ENCODE measurements at places on chromosomes 12 and 14. TPM values are rescaled to one million over a fixed set of nuclear protein-coding genes. Genes with fewer than 3 reads are reported as not detected.
A peak's percentile ranks its signal among the peaks of the same experiment; 100 is the strongest.

PDZRN4 gene
- total RNA-seq: not detected

GRCh38 chr14:30966415-30967363 lies 58.8 kb upstream of the AP4S1 start:
- H3K27ac ChIP-seq: no peak overlapping the region
- no peak for DNase-seq
- H3K27me3 ChIP-seq: no peaks in the 10 kb centered on the region
- H3K36me3 ChIP-seq: no peaks in the 10 kb centered on the region

DNA sequence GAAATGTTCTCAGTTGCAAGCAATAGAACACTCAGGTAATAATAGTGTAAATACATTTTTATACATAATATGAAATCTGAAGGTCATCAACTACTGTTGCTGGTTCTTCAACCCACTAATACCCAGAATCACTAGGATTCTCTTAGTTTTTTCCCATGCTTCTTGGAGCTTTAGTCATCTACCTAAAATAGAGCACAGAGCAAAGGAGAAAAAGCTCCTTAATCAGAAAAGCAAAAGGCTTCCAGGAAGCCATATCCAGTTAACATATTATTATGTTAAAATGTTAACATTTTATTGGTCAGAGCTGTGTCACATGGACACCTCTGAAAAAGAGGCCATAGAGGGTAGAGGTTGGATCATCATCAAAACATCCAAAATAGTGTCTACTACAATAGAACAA lies 57.0 kb downstream of the CCER1 start:
- H3K27me3 ChIP-seq: no peaks in the 10 kb centered on the region
- H3K27ac ChIP-seq: no peak overlapping the region
- no peak overlapping the region for H3K4me3 ChIP-seq
- H3K4me1 ChIP-seq: no peaks in the 10 kb centered on the region
- no peak for DNase-seq

DNA sequence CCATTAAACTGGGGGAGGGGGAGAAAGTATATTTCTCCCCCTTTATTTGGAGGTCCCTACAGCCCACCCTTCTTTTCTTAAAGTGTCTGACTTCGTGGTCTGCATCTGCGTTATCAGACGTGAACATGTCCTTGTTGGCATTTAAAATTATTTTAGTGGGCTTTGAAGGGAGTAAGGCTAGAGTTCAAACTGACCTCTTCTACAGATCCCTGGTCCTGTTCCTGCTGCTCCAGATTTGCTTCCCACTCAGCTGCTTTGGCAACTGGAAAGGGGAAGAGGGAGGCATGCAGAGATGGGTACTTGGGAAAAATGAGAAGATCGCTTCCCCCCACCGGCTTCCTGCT lies 611 bp upstream of the SIX6 start:
- no peaks in the 10 kb centered on the region for H3K36me3 ChIP-seq
- H3K27me3 ChIP-seq: peaks cover 59% of the 10 kb centered on the region
- peaks cover 10% of the 10 kb centered on the region for H3K4me1 ChIP-seq

ACTR6 gene
- 45.6 TPM for total RNA-seq

PIWIL1 gene
- total RNA-seq: not detected

DNA sequence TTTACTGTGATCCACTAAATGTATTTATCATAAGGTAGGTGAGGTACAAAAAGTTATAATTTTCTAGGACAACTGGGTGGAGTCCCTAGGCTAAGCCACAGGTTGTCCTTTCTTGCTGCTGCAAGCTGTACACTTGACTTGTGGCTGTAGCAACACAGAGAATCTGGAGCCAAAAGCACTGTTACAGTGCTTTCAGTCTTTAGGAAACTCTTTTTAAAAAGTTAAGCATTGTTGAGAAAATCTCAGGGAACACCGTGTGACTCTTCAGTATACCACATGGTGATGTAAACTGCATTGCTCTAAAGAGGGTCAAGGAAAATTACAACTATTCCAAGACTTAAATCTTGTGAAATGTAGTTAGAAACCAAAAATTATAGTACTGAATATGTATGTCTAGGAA lies 11.4 kb downstream of the SLC15A5 start:
- no peak overlapping the region for H3K4me3 ChIP-seq
- no peak overlapping the region for H3K27ac ChIP-seq
- H3K27me3 ChIP-seq: no peaks in the 10 kb centered on the region
- no peak for DNase-seq

DNA sequence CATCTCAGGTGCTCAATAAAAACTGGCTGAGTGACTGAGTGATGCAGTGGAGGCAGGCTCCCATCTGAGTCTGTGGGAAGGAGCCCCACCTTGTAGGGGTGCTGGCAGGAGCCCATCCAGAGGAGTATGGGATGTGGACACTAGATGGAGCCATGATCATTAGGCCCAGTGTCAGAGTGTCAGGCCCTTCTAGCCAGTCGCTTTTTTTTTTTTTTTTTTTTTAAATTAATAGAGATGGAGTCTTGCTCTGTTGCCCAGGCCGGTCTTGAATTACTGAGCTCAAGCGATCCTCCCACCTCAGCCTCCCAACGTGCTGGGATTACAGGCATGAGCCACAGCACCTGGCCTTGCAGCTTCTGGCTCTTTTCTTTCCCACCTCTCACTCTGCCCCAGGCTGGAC lies 11.5 kb downstream of the RITA1 start:
- H3K36me3 ChIP-seq: peaks cover 5% of the 10 kb centered on the region
- no peak overlapping the region for H3K4me3 ChIP-seq
- no peaks in the 10 kb centered on the region for H3K27me3 ChIP-seq
- H3K27ac ChIP-seq: no peak overlapping the region
- H3K4me1 ChIP-seq: no peaks in the 10 kb centered on the region
- DNase-seq: peak; percentile 59

DNA sequence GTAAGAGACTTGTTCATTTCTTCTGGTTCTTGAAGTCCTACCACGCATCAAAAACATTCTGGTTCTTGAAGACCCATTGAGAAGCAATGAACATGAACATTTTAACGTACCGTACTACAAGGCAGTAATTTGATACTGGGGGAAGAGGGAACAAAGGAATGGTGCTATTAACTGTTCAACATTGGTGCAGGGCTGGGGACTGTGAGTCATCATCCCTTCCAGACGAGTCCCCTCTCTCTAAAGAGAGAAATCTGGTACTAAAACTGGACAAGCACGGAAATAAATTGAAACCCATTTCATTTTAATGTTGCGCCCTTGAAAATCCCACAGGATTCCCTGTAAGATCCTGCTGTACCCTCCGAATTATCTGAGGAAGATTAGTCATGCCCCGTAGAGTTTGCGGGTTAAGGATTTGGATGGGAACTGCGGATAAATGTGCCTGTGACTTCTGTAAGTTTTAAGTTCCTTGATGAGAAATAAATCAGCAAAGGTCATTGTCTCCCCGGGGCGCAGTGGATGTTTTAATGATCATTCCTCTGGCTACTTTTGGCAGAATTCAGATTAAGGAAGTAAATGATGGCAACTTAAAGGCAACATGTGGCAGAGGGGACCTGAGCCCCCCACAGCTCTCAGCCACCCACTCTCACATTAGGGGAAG lies 78.6 kb downstream of the KCNK13 start:
- H3K27ac ChIP-seq: no peak overlapping the region
- H3K36me3 ChIP-seq: no peaks in the 10 kb centered on the region
- H3K4me3 ChIP-seq: no peak overlapping the region
- H3K4me1 ChIP-seq: no peaks in the 10 kb centered on the region

- H3K27ac ChIP-seq: no peak overlapping the region
- no peaks in the 10 kb centered on the region for H3K36me3 ChIP-seq
- H3K4me3 ChIP-seq: no peak overlapping the region
- DNase-seq: no peak
Measured at GRCh38 chr12:5395443-5396271, 36.3 kb upstream of the NTF3 start.

DNA sequence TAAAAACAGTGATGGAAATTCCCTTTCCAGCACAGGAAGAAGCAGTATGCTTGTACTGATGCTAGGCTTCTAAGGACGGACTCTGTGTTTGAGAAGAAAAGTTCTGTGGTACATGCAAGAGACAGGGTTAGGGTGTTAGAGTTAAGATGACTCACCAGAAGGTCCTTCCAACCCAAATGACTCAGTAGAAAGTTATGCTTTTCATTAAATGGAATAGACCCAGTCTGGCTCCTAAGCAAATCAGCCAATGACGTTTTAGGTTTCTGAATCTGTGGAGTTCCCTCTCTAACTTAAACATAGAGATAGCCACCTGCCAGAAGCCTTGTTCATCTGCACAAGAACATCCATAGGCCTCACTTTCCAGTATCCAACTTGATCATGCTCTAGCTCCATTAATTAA lies 5.7 kb downstream of the PTHLH start:
- H3K36me3 ChIP-seq: no peaks in the 10 kb centered on the region
- DNase-seq: no peak
- peaks cover 37% of the 10 kb centered on the region for H3K27me3 ChIP-seq
- peaks cover 22% of the 10 kb centered on the region for H3K4me1 ChIP-seq

Measured in CD4-positive, alpha-beta memory T cell (primary cell).